ENCODE measurements at places on chromosomes 1 and 21.

GRCh38 chr1:981955-982558, at the start of gene PERM1:
Gene PERM1, minus strand, starts transcription at chr1:982093. Its CDS starts 1,064 bp downstream, at chr1:981029.
- no peak for DNase-seq

DNA sequence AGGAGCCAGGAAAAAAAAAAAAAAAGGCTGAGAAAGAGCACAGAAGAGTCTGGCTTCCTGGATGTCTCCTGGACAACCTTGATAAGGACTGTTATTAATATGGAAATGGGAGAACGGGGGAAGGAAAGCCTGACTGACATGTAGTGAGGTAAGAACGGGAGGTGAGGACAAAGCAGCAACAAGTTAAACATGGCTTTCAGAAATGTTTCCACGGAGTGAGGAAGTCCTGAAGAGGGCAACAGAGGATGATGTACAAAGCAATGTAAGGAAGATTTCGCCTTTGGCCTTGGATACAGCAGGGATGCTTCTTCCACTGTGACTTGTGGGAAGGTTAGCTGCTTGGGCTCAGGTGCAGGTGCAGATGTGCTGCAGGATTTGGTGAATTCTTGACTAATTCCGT, 11.9 kb upstream of the NIBAN1 start:
- DNase-seq: no peak

DNA sequence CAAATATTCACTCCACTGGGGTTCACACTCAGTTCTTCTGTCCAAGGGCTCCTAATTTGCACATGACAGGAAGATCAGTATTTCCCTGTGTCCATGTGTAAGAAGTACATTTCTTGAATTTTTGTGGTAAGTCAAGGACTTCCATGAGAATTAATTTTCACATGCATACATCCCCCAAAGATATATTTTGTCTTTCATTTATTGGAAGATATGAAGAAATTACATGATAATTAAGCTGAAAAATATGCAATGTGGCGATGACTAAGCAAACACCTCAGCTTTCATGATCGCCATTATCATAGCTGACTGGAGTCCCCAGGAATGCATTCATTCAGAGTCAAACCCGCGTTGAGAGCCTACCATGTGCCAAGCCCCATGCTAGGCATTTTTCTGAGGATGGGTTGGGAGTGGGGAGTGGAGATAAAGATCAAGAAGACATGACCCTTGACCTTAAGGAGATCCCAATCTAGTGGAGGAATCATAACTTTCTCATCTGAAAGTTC, 104.6 kb upstream of the F3 start:
- DNase-seq: no peak

DNA sequence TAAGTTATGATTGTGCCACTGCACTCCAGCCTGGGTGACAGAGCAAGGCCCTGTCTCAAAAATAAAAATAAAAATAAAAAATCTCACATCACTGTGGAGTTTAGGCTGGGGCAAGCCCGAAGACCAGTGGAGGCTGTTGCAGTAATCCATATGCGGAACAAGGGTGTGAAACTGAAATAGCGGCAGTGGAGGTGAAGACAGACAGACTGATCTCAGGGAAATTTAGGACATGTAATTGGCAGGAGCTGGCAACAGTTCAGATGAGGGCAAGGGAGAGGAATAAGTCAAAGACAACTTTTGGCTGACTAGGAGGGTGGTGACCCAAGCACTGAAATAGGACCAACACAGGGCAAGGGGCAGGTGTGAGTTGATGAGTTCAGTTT, 8.4 kb downstream of the ARMH1 start:
- DNase-seq: no peak

DNA sequence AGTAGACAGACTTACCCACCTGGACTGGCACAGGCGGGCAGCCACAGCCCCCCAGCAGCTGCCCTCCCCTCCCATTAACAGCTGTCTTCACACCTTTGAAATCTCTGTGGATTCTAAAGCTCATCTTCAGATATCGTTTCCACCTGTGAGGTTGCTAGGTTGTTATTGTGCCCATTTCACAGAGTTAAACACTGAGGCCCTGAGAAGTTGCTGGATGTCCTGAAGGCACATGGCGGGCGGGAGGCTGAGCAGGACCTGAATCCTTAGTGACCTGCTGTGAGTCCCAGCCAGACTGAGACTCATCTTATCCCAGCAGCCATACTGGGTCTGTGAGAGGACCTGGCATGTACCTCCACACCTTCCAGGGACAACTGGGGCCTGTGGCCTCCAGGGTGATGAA, 134.8 kb upstream of the TMEM51 start:
- DNase-seq: no peak

- DNase-seq: no peak
Observed at GRCh38 chr1:50502147-50502546, 78.9 kb upstream of the DMRTA2 start.

DNA sequence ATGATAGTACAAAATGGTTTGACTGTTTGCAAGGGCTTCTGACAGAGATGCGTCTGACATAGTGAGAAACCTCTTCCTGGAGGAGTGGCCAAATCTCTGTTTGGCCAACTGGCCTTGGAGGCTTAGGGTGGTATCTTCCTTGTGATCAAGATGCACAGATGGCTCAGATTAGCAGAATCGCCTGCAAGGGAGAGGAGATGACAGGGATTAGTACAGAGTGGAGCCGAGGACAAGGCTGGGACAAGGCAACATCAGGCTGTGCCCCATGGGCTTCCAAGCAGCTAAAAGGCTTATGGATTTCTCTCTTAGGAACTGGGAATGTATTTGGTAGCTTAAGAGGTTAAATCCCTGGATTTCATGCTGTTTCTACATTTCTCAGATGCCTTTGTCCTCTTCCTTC, 379.1 kb downstream of the SIPA1L2 start:
- no peak for DNase-seq

DNA sequence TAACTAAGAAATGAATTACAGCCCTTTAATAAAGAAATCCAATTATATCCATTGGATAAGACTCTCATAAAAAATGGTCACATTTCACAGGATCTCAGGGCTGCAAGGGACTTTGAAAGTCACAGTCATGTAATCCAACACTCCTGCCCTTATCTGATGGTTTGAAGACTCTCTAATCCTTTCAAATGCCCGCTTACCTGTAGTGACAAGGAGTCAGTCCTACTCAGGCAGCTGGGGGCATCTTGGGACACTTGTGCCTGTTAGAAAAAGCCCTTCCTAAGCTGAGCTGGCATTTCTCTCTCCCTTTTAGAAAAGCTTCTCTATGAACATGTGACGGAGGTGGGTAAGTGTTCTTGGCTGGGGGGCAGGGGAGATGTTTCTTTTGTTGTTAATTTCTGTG, 11.0 kb upstream of the ZNF691 start:
- DNase-seq: no peak

DNA sequence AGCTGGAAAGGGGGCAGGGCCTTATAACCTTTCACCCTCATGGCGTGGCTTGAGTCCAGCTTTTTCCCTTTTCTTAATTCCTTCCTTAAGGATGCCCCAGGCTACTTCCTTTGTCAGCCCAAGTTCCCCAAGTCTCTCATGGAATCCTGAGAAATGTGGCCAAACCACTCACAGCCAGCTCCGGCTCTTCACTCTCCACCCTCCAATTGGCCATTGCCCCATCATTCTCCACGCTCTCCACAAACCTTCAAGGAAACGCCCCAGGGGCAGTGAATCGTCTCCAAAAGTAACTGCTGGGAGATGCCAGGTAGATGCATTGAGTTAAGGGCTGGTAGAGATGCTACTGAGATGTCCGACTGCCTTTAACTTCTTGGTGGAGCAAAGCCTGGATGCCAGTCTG, 113.5 kb upstream of the CD34 start:
- no peak for DNase-seq

GRCh38 chr1:93661829-93662474, 19.7 kb downstream of the BCAR3 start:
- no peak for DNase-seq

DNA sequence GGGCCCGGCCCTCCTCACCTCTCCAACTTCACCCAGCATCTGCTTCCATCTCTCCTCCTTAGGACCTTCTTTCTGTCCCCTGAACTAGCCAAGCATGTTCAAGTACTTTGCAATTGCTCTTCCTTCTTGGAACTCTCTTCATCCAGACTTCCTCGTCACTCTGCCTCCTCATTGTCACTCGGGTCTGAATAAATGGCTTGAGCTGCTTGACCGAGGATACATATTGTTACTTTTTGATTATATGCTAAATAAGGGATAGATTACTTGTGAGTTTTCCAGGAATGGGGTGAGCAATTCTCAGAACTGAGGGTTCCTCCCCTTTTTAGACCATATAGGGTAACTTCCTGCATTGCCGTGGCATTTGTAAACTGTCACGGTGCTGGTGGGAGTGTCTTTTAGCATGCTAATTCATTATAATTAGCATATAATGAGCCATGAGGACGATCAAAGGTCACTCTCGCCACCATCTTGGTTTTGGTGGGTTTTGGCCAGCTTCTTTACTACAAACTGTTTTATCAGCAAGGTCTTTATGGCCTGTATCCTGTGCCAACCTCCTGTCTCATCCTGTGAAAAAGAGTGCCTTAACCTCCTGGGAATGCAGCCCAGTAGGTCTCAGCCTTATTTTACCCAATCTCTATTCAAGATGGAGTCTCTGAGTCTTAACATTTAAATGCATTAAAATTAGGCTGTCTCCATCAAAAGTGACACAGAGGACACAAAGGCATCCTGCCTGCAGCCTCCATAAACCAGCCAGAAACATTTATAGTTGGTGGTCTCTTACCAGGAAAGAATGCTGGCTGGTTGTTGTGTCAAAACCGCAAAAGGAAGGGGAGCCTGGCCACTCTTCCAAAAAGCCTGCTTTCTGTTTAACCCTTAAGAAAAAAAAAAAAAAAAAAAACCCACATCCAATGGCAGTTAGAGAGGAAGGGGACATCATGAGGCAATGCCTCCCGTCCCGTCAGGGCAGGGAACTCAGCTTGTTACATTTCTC, 179.3 kb downstream of the KAZN start:
- no peak for DNase-seq

DNA sequence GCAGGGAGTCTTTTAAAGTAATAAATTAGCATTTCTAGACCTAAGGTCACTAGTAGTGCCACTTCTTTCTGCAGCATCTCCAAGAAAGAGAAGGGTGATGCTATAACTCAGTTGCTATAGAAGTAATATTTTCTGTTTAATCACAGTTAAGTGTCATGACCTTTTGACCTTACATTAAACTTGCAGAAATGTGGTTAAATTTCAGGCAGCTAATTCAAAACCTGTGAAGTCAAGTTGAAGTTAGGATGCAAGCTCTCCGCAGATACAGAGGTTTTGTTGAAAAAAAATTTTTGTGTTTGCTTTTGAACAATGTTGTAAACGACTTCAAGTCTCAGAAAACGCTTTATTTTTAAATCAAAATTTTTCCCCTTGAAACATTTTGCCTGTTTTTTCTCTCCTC, 193.9 kb downstream of the NFIA start:
- DNase-seq: no peak
